ENCODE measurements at places on chromosomes 5 and 9.

GRCh38 chr5:139708877-139709581, 60.9 kb downstream of the CXXC5 start:
- no peak for DNase-seq

DNA sequence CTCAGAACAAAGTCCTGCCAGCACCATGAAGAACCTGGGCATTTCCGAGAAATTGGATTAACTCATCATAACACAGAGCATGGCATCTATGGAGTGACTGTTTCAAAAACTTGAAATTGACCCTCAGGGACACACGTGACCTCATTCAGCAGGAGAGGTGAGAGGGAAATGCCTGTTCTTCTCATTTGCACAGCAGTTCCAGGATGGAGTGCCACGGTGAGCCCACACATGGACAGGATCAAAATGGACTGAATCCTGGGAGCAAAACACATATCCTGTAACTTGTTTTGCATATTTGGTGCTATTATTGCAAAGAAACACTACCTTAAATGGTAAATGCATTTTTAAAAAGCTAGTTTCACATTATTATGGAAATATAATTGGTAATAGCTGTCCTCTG, 256.1 kb upstream of the IRX2 start:
- no peak for DNase-seq

DNA sequence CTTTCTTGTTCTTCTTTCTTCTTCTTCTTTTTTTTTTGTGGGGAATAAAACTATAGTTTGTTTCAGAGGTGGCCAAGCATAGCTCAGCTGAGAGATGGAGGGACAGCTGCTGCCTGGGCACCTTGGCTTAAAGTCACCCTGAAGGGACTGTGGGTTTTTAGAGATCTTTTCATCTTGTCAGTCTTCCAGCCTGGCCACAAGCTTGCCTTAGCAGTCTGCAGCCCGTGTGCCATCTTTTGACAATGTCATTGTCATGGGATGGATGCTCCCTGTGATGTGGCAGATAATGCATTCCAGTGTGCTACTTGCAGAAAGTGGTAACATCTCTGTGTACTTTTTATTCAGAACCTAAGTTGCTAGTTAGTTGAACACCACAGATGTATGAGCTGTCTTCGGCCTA, 280.8 kb downstream of the FANCC start:
- DNase-seq, result no peak

- DNase-seq, result no peak
Measured at GRCh38 chr5:147400881-147401280, 109.0 kb downstream of the DPYSL3 start.

- no peak for DNase-seq
Measured at GRCh38 chr5:32018476-32019436, 155.4 kb downstream of the GOLPH3 start.

GRCh38 chr5:72167804-72168203, 60.5 kb downstream of the MAP1B start:
- no peak for DNase-seq

DNA sequence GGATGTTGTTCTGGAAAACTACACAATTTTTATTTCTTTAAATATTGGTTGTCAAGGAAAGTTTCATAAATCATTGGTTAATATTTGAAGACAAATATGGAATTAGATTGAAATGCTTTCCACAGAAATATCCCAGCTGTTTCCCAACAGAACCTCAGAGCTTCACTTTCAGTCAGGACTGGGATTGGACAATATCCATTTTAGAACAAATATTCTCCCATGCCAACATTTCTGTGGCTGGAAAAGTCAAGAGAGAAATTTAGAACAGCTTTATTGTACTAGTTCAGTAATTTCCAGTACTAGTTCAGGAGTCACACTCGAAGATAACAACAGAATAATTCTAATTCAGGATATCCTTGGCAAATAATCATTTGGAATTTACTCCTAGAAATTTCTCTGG, 116.1 kb upstream of the TUT7 start:
- no peak for DNase-seq

GRCh38 chr5:154771383-154771901, 16.3 kb downstream of the LARP1 start:
- no peak for DNase-seq

DNA sequence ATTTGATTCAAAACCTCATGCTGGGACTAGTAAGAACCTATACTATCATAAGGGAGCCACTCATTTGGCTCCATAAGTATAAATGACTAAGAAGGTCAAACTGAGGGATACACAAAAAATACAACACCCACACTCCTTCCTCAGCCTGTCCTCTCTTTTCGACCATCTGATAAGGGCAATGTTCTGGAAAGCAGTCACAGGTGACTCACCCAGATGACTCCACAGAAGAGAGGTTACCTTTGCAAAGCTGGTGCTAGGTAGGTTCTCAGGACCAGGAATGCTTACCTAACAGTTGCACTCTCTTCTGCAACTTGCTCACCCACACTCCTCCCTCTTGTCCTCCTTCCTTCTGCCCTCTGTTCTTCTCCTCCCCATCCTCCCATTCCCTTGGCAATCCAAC, 32.9 kb downstream of the LHFPL2 start:
- no peak for DNase-seq

DNA sequence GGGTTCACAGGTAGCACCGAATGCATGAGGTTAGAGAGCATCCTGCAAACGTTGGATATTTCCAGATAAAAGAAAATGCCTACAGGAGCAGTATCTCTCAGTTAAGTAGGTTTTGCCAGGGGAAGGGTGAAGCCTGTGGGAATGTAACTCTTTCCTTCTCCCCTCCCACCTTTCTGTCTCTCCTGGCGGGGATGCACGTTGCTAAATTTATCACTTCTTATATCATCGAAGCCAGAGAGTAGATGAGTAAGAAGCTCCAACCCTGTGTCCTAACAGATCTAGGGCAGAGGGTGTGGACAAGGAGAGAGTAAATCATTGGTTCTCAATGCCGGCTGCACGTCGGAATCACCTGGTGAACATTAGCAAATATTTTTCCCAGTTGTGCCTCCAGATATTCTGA, 457.5 kb downstream of the ENC1 start:
- no peak for DNase-seq

- DNase-seq, result no peak
Measured at GRCh38 chr5:64682608-64683007, 7.7 kb upstream of the SHISAL2B start.

DNA sequence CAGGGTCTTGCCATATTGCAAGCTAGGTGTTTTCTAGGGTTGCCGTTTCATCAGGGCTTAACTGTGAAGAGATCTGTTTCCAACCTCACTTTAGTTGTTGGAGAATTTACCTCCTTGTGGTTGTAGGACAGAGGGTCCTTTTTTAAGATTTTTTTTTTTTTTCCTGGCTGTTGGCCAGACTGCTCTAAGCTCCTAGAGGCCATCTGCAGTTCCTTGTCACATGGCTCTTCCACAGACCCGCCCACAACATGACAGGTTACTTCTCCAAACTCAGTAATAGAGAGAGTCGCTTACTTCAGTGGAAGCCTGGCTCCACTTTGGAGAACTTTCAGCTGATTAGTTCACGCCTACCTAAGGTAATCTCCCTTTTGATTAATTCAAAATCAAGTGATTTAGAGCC, 543.7 kb downstream of the DMRTA1 start:
- no peak for DNase-seq

DNA sequence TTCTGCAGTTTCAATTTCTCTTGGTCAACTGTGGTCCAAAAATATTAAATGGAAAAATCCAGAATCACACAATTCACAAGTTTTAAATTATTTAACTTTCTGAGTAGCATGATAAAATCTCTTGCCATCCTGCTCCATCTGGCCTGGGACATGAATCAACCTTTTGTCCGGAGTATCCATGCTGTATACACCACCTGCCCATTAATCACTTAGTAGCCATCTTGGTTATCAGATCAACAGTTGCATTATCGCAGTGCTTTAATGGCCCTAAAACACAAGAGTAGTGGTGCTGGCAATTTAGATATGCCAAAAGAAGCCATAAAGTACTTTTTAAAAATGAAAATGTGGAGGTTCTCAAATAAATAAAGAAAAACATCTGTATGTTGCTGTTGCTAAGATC, 25.3 kb downstream of the EFCAB9 start:
- DNase-seq, result no peak

DNA sequence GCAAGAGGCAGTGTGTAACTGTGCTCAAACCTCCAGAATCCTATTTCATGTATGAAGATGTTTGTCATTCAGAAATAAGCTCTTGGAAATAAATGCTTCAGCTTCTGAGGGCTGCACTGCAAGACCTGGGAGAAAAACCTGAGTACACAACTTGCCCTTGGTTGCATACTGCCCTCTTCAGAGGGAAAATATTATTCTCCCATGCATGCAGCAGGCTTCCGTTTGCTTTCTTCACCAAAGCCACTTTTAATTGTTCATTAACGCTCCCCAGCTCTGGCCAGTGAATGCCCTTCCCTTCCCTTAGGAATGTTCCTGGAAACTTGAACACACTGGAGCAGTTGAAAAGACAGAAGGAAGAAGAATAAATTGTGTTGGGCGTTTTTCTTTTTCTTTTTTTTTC, 2.5 kb upstream of the WHRN start:
- no peak for DNase-seq

DNA sequence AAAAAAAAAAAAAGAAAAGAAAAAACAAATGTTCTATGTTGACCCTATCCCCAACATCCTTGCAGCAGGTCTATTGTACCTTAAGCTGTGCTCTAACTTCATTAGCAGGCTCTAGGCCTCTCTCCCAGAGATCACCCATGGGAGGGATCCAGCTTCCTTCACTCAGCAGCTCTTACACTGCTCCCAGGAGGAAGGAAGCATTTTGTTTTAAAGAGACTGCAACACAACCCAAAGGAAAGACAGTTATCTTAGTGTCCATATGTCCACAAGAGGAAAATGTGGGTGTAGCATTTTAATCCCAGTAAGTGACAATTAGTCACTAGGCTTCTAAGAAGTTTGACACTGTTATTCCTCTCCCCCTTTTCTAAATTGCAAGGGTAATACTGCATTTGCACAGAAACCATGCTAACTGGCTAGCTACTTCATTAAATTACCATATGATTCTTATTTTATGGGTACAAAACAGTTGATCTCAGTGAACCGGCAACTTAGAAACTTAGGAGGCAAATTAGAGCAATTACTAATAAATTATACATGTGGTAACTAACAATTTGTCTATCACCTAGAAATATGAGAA, 58.8 kb downstream of the MARCHF3 start:
- no peak for DNase-seq

- no peak for DNase-seq
Measured at GRCh38 chr9:126919193-126919592, 4.6 kb downstream of the RALGPS1 start.

DNA sequence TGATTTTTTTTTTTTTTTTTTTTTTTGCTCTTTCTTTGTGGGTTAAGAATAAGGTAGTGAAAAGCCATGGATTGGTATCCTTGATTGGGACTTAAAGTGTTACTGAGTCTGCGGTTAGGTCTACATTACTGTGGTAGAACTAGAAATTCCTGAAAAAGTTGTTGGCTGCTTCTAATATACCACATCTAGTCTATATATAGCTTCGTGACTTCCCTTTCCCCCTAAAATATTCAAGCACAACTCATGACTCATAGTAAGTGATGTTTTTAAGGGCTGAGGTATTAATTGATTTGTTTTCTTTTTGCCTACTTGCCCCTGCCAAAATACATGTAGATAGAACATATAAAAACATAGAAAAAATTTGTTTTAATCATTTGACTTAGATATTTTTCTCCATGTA, 247.6 kb downstream of the TMEM232 start:
- no peak for DNase-seq

GRCh38 chr9:91904588-91905236, 45.3 kb downstream of the ROR2 start:
- no peak for DNase-seq

GRCh38 chr5:6407558-6408259, 29.4 kb upstream of the MED10 start:
- no peak for DNase-seq

- DNase-seq, result peak; percentile 5
Measured at GRCh38 chr9:93676310-93677047, 100.1 kb downstream of the PHF2 start.

DNA sequence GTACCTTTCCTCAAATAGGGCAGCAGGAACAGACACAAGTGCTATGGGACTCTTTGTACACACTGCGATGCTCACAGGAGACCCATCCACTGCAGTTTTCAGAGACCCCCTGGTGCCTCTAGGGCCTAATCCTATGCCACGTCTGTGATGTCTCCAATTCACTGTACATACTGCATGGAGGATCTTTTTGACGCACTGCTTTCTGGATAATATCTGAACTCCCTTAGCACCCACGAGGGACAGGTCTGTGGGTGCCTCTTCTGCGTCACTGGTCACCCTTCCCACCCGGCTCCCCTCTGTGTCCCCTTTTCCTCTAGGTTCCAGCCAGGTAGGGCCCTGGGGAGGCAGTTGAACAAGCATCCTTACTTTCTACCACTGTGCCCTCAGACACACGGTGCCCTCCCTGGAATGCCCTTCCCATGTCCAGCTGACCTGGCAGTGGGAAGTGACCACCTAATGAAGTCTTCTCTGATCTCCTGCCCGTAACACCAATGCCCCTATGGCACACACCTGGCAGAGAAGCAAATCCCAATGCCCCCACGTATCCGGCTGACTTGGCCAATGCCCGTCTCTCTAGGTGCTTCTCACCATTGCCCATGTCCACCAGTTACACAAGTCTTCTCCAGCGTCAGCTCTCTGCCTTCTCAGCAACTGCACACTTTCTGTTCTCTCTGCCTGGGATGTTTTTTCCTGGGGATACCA, 41.5 kb downstream of the FOXI1 start:
- DNase-seq, result no peak

DNA sequence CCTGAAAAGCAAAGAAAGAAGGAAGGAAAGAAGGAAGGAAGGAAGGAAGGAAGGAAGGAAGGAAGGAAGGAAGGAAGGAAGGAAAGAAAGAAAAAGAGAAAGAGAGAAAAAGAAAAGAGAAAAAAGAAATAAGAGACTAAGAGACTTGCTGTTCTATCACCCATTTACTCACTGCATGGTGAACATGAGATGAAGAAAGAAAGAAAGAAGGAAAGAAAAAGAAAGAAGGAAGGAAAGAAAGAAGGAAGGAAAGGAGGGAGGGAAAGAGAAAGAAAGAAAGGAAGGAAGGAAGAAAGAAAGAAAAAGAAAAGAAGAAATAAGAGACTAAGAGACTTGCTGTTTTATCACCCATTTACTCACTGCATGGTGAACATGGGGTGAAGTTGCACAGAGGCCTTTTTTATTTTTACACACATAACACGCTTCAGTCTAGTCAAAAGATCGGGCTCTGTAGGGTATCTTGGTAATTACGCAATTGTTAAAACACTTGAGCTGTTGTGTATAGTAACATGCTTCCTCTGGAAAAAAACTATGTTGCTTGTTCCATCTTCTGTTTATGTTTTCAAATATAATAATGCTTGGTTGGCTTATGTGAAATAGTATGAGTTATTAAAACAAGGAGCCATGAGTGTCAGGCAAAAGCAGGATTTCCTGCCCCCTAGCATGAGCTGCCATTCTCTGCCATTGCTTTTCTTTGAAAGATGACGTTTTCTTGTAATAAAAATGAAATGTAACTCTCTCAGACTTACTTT, 119.3 kb upstream of the ZNF608 start:
- DNase-seq, result no peak

DNA sequence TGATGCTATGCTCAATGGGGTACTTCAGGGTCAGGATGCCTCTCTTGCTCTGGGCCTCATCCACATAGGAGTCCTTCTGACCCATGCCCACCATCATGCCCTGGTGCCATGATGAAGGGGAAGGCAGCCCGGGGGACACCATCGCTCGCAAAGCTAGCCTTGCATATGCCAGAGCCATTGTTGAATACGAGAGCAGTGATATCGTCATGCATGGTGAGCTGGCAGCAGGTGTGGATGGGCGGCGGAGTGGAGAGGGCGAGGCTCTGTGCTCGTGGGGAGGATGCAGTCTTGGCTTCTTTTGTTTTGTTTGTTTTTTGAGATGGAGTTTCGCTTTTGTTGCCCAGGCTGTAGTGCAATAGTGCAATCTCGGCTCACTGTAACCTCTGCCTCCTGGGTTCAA, 17.2 kb upstream of the SPZ1 start:
- DNase-seq, result no peak

GRCh38 chr9:32706004-32706724, 70.7 kb upstream of the TAF1L start:
- no peak for DNase-seq
